ENCODE measurements at places on chromosomes 12 and 14.

DNA sequence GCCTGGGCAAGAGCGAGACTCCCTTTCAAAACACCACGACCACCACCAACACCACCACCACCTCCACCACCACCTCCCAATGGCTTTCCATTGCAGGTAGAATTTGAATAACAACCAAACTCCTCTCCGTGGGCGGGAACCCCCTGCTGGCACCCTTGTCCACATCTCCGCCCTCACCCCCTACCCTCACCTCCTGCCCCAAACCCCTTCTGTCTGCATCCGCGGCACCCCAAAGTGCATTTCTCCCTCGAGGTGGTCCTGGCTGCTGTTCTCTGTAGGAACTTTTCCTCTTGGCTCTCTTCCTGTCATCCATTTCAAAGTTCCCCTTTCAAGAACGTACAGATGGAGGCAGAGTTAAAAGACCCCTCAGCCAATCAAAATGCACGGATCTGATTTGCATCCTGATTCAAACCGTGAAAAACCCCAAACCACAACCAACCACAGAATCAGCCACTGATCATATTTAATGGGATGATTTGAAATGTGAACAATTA, 3.8 kb downstream of the SDSL start:
- no peak for DNase-seq

GRCh38 chr14:50929506-50929905, 14.8 kb downstream of the PYGL start:
- DNase-seq = no peak

DNA sequence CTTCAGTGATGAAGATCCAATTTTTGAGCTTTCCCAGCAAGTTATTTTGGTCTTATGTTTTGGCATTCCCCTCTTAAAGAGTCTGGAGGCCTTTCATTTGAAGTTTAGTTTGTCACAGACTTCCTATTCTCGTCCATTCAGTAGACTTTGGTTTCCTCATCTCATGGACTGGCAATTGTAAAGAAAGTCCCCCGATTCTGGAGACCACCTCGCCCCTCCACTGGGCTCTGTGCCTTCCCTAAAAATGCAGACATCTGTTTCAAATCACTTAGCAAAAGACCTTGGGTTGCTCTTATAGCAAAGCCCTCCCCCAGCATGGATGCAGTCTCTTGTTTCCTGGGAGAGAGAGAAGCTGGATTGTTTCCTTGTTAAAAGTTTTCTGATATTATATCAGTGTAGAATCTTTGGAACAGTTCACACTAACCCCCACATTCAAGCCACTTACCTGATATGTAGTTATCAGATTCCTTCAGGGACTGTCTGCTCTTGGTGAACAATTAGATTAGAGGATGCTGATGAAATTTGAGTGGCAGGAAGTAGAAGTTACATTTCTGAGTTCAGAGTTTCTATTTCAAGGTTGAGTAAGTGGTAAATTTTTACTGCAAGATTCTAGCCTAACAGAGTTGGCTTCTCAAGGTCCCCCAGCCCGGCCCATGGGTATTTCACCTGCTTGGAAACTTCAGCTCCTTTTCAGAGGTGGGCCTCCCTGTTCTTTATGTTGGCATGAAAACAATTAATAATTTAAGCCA, 56.3 kb downstream of the PLXNC1 start:
- no peak for DNase-seq

DNA sequence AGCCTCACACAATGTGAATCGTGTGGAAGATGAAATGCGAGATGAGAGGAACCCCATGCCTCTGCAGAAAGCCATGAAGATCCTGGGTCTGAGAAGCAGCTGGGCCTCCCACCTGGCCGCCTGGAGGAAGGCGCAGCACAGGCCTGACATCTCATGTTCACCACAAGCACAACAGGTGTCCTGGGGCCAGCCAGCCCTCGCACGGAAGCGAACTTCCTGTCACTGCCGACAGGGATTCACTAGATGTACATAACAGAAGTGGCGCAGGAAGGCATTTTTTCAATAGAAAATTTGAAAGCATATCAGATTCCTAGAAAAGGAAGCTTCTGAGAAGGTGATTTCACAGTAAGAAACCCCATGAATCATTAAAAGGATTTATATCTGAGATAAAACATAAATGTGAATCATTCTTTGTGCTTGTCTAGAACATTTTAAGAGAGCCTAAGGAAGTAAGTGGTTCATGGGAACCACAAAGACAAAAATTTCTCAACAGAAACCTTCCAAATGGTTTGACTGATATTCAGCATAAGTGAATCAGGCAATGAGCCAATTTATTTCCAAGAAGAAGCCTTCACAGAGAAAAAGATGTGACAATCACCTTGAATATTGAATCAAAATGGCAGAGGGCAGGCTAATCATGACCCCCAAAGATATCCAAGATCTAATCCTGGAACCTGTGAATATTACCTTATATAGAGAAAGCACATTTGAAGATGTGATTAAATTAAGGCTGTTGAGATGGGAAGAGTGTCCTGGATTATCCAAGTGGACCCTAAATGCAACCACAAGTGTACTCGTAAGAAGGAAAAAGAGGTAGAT, 311.9 kb downstream of the DUSP6 start:
- DNase-seq = peak; percentile 32

- peak; percentile 10 for DNase-seq
Measured at GRCh38 chr12:122681814-122682213, 21.3 kb downstream of the HCAR2 start.

DNA sequence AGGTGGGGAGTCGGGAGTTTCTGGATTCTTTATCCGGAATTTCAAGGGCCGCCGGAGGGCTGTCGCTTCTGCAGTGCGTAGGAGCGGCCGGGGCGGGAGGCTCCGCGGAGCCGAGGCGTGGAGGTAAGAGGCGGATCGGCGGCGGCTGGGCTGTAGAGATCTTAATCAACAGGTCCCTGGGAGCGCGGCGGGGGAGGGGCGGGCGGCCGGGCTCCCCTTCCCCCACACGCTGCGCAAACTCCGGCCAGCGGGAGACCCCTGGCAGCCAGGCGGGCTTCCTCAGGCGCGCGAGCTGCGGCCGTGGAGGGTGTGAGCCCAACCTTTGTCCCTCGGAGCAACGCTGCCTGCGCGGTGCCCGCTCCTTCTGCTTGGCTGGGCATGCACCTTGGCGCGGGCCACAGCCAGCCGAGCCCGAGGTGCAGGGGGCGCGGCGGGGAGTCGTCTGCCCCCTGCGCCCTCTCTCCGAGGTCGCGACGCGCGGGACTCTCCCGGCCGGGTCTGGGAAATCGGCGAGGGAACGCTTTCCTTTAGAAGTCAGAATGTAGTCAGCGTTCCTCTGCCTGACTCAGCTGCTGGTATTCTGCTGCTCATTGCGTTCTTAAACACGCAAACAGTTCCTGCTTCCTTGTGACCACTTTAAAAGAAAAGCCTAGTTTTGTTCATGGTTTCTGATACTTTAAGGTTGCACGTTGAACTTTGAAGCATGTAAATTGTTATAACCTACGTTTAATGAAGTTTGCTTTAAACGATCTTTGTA, at the start of gene PALS1:
Gene PALS1 (plus strand): TSS at position 25 of the 757 bp plus-strand sequence. CDS start 37,736 bp downstream, outside the sequence.
- peak; percentile 84 for DNase-seq

DNA sequence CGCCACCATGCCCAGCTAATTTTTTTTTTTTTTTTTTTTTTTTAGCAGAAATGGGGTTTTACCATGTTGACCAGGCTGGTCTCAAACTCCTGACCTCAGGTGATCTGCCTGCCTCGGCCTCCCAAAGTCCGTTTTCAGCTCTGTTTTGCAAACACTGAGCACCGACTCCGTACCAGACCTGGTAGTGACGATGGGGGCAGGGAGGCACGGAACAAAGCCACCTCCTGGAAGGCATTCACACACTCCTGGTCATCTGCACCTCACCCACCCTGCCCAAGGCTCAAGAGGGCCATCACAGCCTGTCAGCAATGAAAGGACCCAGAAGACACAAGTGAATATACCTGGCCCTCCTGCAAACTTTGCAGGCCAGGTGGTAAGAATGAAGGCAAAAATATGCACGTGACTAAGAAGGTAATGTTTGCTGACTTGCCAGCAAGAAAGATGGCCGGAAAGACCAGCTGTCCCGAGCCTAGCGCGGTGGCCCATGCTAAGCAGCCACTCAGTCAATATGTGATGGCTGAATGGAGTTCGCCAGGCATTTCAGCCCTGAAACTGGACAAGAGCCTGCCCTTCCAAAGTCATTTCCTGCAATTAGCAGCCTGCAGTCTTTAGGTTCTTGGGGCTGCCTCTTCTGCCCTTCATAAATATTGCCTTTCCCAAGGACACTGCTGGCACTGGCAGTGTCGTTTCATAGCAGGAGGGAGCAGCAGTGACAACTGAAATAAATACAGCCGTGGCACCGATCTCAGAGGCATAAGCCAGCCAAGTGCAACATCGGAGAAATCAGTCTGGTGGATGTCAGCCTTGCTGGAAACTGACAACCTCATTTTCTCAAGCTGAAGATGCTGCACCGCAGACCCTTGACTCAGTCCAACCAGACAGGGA, 17.6 kb downstream of the MMAB start:
- no peak for DNase-seq

GRCh38 chr12:109345428-109345827, 2.3 kb upstream of the MYO1H start:
- no peak for DNase-seq

DNA sequence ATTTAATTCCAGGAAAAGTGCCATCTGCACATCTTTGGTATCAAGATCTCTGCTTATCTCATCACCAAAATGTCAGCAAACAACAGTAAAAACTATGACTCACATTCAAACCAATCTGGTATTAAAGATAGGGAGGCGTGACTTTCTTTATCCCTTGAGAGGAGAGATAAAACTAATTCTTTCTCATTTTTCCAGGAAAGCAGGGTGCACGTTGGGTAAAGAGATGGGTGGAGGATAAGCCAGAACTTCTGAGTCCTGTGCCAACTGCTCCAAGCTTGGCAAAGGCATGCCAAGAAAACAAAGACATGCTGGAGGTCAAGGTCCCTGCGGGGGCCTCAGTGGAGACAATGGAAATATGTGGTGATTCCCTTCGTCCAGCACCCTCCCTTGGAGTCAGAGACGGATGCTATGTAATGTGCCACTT, 225.8 kb upstream of the PLXNC1 start:
- no peak for DNase-seq

GRCh38 chr14:104112113-104112505, 26.3 kb upstream of the KIF26A start:
- DNase-seq = no peak

DNA sequence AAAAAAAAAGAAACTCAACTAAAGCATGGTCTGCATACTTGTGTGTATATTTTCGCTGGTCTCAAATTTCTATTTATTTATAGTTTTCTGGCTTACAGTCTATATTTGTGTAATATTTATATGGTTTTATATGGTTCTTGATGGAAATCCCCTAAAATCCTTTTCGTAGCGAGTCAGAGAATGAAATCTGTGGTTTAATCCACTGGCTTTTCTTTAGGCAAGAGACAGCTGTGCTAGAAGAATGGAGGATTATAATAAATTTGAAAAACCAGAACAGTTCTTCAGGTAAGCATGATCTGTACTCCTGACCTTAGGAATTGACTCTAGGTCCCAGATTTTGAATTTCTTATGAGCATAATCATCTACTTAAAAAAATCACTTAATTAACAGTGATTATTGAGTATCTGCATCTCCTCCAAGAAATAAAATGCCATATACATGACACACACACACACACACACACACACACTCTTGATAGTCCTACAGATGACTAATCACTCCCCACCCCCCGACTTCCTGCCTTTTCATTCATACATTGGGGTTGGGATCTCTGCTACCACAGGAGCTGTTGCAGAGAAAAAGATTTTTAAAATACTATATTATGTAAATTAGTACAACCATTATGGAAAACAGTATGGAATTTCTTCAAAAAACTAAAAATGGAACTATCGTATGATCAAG, 113.4 kb downstream of the CRADD start:
- DNase-seq = peak; percentile 90

DNA sequence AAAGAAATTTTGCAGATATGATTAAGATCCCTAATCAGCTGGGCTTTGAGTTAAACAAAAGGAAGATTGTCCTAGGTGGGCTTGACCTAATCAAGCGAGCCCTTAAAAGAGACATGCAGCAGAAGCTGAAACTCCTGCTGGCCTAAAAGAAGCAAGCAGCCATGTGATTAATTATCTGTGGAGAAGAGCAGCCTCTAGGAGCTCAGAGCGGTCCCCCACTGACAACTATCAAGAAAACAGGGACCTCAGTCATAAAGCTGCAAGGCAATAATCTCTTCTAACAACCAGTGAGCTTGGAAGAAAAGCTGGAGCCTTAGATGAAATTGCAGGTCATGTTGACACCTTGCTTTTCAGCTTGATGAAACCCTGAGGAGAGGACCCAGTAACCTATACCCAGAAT, 288.9 kb upstream of the CLEC14A start:
- DNase-seq = no peak

DNA sequence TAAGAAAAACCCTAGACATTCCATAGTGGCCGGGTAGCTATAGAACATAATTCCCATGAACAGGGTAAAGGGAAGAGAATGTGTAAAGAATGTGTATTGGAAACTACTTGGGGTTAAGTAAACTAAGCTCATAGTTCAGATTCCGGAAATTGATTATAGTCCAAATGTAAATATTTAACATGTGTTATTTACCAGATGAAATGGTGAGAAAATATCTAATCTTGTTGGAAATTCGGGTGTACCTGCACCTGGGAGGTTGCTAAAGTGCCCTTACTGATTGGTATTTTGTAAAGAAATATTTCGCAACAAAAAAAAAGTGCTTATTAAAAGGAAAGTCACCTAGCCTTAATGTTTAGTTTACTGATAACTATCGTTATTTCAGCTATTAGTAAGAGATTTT, 14.4 kb downstream of the RASSF9 start:
- no peak for DNase-seq

DNA sequence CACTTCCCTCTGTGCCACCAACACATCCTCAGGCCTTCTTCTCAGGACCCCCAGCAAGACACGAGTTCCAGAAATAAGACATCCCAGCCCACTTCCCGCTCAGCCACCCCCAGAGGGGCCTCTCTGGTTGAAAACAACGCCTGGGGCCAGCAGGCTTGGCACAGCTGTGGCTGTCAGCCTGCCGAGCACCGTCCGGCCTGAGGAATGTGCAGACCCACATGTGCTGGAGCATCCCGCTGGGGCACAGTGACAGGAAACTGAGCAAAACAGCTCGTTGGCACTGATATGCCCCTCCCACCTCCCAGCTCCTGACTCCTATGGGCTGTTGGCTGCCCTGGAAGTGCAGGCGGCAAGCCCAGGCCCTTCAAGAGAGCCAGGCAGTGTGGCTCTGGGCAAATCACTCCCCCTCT, 1.4 kb downstream of the SYNE3 start:
- no peak for DNase-seq

DNA sequence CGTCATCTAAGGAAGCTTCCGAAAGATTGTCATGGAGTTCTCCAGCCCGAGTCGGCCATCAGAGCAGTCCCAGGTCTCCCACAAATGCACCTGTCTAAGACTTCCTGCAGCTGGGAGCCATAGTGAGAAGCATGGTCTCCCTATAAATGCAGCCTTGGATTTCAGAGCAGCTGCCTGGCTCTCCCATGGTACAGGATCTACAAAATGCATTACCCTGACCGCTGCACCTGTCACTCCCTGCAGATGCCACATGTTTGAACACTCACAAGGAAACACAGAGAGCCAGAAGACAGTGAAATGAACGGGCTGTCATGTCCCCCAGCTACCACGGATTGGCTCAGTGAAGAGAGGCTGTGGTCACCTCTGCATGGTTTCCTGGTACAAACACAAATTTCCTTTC, 702.7 kb downstream of the MED13L start:
- no peak for DNase-seq

Measured in astrocyte (in vitro differentiated cells and primary cell).